ENCODE measurements at places on chromosomes 3 and 15. TPM values are rescaled to one million over a fixed set of nuclear protein-coding genes. Genes with fewer than 3 reads are reported as not detected.
A peak's percentile ranks its signal among the peaks of the same experiment; 100 is the strongest.

The LSAMP gene
- not detected for total RNA-seq

The CCDC54 gene
- total RNA-seq, result not detected

- no peak for DNase-seq
- H3K4me1 ChIP-seq, result peaks cover 28% of the 10 kb centered on the region
- peak overlapping the region; percentile 66 for H3K4me3 ChIP-seq
Observed at GRCh38 chr3:160403796-160404470, 4.5 kb downstream of the SMC4 start.

- no peaks in the 10 kb centered on the region for H3K27me3 ChIP-seq
- no peak overlapping the region for H3K27ac ChIP-seq
- H3K4me3 ChIP-seq, result no peak overlapping the region
- peak; percentile 48 for DNase-seq
- no peaks in the 10 kb centered on the region for H3K4me1 ChIP-seq
Observed at GRCh38 chr3:43531835-43532234, 90.0 kb downstream of the ANO10 start.

DNA sequence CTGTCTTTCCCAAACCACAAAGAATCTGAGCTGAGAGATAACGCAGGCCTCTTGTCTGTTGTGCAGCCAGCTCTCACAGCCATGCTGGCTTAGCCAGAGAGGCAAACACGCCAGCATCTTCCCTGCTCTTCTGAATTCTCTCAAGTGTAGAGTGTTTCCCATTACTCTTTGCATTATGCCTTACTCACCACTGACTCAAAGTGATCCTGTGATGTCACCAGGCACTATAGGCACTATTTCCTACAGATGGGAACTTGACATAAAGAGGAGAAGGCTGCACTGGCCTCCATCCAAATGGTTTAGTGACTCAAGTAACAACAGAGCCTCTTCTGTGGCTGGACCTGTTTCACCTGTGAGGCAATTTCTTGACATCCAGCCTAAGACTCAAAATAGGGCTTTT, 44.4 kb downstream of the PDZRN3 start:
- H3K27ac ChIP-seq, result no peak overlapping the region
- no peak for DNase-seq
- no peak overlapping the region for H3K4me3 ChIP-seq
- H3K27me3 ChIP-seq, result no peaks in the 10 kb centered on the region
- H3K4me1 ChIP-seq, result no peaks in the 10 kb centered on the region

DNA sequence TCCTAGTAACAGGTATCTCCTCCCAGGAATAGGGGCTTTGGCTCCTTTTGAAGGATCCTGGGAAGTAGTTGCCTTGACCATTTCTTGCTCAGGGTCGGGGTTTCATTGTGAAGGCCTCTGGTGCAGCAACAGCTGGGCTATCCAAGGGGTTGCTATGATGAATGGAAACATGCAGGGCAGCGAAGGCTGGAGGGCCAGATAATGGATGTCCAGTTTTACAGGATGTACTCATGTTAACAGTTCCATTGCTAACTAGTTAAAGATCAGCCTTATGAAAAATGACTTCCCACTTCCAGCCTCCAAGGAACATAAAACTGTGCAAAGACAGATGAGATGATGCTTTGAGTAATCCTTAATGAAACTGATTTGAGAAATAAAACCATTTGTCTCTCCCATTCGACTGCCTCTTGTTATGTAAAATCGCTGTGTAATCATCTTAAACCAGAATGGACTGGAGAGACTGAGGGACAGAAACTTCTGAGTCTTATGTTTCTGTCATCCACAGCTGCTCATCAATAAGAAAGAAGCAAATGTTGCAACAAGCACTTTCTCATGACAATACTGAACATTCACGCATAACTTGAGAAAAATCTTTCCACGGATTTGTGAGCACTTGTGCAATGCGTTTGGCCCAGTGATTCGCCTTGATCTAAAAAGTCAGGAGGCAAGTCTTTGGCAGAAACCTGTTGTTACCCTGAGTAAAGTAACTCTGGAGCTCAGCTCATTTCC, 473.5 kb upstream of the RGMA start:
- peaks cover 2% of the 10 kb centered on the region for H3K27me3 ChIP-seq
- no peaks in the 10 kb centered on the region for H3K4me1 ChIP-seq
- no peak overlapping the region for H3K27ac ChIP-seq

- H3K4me1 ChIP-seq, result no peaks in the 10 kb centered on the region
- no peaks in the 10 kb centered on the region for H3K36me3 ChIP-seq
- H3K27ac ChIP-seq, result no peak overlapping the region
Observed at GRCh38 chr3:65888980-65889706, 149.6 kb downstream of the MAGI1 start.

GRCh38 chr3:10977892-10978510, 14.5 kb upstream of the SLC6A1 start:
- H3K4me3 ChIP-seq, result no peak overlapping the region
- no peak for DNase-seq
- no peaks in the 10 kb centered on the region for H3K36me3 ChIP-seq
- H3K4me1 ChIP-seq, result peaks cover 10% of the 10 kb centered on the region

Measured in activated CD4-positive, alpha-beta memory T cell treated with anti-CD3 and anti-CD28 coated beads for 36 hours (primary cell).